ENCODE measurements at places on chromosomes 6 and 20.

DNA sequence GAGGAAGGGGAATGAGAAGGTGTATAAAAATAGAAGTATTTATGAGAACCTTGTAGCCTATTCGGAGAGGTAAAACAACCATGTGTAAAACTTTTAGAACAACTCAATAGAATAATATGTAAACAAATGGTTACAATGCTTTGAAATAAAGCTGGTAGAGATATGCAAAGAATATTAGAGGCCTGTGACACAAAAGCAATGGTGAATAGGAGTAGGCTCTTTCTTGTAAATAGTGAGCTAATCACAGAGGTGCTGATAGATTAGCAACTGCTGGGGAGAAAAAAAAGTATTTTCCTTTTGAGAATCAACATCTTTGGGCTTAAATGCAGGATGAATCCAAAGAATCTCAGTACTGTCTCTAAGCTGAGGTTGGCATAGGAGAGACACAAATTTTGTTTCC lies 7.0 kb downstream of the TMEM200A start:
- no peak for DNase-seq

DNA sequence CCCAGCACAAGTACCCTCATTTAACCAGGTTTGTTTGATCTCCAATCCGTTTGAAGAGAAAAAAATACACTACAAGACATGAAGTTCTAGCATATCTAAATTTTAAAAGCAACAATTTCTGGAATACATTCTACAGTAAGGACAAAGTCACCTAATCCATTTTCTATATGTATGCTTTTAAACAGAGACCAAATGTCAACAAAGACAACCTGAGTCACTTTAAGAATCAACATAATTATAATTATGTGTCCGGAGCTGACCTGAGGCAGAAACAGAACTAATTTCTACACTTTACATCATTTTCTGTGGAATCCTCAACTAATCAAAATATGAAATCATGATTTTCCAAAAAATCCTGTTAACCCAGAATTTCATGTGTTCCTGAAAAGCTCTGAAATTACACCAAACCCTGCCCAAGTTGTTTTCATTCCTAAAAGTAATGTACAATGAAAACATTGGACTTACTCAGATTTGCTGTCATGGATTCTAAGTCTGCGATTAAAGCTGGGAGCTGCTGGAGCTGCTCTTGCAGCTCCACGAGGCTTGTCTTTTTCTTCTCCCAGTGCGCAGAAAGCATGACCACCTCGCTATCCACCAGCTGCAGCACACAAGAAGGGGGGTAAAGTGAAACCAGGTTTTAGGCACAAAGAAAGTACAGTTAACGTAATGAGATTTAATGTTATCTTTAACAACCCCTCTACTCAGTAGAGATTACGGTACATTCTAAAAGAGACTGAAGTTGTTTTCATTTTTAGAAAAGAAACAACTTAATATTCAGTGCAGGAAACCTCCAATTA lies 35.8 kb downstream of the DTNBP1 start:
- no peak for DNase-seq

GRCh38 chr6:3754776-3755175 lies 3.3 kb upstream of the PXDC1 start:
- no peak for DNase-seq

GRCh38 chr6:157227202-157228166 lies 95.8 kb downstream of the TMEM242 start:
- DNase-seq, result no peak

- no peak for DNase-seq
Observed at GRCh38 chr6:112004201-112005012, 49.5 kb upstream of the CCN6 start.

DNA sequence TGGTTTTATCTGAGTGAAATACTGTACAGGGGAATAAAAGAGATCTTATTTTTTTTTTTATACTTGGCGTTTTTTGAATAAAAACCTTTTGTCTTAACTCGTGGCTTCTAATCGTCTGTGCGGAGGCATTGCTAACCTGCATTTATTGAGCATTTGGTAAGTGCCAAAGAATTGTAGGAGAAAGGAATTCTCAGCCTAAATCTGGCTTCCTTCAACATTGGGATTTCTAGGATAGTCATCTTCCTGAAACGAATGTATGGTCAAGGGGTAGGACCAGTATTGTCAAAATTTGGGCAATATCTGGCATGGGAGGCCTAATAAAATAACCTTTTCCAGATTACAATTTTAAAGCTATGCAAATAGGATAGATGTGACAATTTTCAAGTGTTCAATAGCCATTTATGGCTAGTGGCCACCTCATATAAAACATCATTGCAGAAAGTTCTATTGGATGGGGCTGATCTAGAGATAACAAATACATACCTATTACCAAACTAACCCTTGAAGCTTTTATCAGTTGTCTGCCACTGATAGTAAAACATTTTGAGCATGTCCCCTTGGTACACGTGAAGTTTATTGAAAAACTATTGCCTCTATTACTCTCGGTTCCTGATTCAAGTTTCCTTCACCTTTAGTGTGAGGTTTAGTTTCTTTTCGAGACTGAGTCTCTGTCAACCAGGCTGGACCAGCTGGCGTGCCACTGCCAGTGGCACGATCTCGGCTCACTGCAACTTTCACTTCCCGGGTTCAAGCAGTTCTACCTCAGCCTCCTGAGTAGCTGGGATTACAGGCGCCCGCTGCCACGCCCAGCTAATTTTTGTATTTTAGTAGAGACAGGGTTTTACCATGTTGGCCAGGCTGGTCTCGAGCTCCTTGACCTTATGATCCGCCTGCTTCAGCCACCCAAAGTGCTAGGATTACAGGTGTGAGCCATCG lies 5.6 kb downstream of the PIM1 start:
- DNase-seq, result no peak
